ENCODE measurements at places on chromosomes 13 and 19. TPM values are rescaled to one million over a fixed set of nuclear protein-coding genes. Genes with fewer than 3 reads are reported as not detected.

Gene ZNF555
- polyA plus RNA-seq = 2.3 TPM

Gene LRP3
- polyA plus RNA-seq = 240 TPM

Gene NLRP13
- not detected for polyA plus RNA-seq

Gene IL12RB1
- polyA plus RNA-seq = 0.75 TPM

Gene PRX
- polyA plus RNA-seq = 2.6 TPM
